ENCODE measurements at places on chromosomes 13 and 19.

GRCh38 chr13:50779443-50780200, 63.9 kb downstream of the DLEU7 start:
- no peak for DNase-seq

- no peak for DNase-seq
Observed at GRCh38 chr19:18762125-18763023, 28.7 kb downstream of the COMP start.

- no peak for DNase-seq
Observed at GRCh38 chr19:49896863-49897621, at the start of gene IL4I1. IL4I1 (minus strand) TSS chr19:49896887; CDS start chr19:49896160, 727 bp downstream.

DNA sequence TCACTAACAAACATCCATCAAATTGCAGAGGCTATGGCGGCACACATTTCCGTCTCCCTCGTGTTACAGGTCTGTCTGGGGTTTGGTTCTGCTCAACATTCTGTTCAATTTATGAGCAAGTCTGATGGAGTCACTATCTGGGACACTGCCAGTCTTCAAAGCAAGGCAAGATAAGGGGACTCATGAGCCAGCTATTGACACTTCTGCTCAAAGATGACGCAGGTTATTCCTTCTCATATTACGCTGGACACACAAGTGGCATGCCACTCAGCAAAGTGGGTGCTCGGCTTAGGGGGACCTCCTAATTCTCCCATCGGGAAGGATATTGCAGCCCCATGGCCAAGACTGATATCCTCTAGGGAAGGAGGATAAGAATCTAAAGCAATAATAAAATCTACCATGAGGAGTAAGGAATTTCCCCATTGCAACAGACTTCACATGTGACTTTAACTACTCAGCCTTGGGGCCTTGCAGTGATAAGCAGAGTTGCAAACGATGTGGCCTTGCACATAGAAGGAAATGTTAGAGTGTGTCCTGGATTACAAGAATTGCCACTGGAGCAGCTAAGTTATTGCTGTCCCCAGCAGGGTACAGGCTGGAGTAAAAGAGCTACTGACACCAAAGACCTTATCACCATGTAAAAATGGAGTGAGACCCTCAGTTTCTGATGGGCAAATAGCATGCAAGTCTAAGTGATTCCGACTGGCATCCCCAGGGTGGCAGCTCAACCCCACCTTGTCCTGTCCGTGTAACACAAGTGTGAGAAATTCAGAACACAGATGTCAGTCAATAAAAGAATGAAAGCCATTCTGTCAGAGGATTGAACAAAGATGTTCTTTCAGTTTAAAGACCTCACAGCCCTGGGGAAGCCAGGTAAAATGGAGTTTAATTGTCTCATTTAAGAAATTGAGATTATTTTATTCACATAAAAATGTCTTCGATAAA, 306.1 kb downstream of the IRS2 start:
- DNase-seq, result no peak

GRCh38 chr19:56252699-56253422, 19.7 kb upstream of the EDDM13 start:
- DNase-seq, result peak; percentile 76

DNA sequence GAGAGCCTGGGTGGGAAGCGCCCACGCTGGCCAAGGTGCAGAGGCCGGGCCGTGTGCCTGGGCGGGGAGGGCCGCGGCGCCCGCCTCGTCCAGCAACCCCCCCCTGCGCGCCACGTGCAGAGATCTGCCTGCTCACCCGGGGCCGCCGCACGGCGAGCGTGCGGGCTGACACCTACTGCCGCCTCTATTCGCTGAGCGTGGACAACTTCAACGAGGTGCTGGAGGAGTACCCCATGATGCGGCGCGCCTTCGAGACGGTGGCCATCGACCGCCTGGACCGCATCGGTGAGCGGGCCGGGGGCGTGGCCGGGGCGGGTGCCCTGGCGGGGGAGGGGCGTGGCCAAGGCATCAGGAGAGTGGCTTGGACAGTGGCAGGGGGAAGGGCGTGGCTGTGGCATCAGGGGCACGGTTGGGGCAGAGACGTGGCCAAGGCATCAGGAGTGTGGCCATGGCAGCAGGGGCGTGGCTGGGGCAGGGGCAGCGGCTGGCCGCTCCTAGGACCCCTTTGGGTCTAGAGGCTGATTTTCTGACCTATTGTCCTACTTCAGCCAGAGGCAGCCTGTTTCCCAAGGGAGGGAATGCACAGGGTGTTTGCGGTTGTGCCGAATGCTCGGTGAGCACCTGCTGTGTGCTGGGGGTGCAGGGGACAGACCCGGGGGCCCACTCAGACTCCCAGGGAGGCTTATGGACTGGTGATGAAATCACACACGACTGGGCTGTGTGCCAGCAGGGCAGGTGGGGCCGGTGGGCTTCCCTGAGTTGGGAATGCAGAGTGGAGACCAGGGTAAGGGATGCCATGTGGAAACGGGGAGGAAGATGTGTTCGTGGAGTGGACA, 19.4 kb downstream of the POLRMT start:
- no peak for DNase-seq

- no peak for DNase-seq
Observed at GRCh38 chr13:32838945-32839344, 177.3 kb upstream of the KL start.

- no peak for DNase-seq
Observed at GRCh38 chr19:2113439-2114211, 16.9 kb downstream of the IZUMO4 start.

DNA sequence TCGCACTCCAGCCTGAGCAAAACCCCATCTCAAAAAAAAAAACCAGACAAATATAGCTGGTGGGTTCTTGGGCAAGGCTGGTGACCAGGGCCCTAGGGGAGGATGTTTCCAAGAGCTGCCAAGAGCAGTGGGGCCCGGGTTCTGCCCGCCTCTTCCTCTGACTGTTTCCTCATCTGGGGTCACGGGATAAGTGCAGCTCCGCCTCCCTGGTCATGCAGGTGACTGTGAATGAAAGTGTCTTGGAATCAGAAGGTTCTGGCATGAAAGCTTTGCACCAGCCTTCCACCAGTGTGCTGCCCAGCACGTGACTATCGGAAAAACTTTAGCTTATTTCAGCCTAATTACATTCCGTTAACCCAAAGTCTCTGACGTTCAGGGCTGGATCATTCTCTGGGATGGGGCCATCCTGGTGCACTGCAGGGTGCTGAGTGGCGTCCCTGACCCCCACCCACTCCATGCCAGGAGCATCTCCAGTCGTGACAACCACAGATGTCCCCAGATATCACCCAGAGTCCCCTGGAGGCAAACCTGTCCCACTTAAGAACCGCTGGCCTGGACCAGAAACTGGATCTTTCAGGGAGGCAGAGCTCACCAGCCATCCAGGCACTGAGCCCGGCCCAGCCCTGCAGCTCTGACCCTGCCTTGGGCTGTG, 85.6 kb downstream of the GNG7 start:
- no peak for DNase-seq
